ENCODE measurements at places on chromosomes 2 and 18.
A peak's percentile ranks its signal among the peaks of the same experiment; 100 is the strongest.

DNA sequence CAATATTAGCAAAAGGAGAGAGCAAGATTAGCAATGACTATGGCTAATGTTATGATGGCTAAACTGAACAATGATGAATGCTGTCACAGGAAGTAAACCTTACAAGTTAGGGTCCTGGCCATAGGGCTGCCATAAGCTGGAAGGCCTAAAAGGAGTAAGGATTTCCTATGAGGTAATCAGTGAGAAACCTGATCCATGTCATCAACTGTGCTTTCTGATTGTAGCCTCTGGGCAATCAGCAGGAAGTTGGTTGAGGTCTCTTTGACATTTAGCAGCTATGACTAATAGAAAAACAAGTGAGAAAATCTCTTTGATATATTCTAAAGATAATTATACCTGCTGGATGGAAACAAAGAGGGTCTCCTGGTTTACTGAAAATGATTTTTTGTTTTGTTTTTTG, 193.0 kb downstream of the RAB3GAP1 start:
- no peak for DNase-seq

GRCh38 chr2:23019476-23019875, 365.5 kb upstream of the KLHL29 start:
- no peak for DNase-seq

GRCh38 chr2:120255071-120255470, 2.4 kb downstream of the RALB start:
- no peak for DNase-seq

- DNase-seq: no peak
These were observed 20.1 kb upstream of the ALPI start for GRCh38 chr2:232435805-232436204.

DNA sequence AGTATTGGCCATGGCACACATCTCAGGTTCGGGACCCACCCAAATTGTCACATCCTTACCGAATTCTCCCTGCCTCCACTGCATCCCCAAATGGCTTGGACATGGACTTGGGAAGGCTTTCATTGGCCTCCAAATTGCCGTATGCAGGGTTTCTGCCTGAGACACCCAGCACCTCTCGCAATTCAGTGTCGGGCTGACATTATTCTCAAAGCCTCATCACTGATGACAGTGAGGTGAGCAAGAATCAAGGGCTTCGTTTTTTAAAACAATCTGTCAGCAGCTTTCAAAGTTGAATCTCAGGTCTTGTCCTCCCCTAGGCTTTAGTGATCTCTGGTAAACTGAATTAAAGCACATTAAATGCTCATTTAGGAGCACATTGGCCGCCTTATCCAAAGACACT, 29.5 kb upstream of the TGFA start:
- DNase-seq: no peak

- no peak for DNase-seq
These were observed 101.7 kb upstream of the MSH2 start for GRCh38 chr2:47301277-47301618.

DNA sequence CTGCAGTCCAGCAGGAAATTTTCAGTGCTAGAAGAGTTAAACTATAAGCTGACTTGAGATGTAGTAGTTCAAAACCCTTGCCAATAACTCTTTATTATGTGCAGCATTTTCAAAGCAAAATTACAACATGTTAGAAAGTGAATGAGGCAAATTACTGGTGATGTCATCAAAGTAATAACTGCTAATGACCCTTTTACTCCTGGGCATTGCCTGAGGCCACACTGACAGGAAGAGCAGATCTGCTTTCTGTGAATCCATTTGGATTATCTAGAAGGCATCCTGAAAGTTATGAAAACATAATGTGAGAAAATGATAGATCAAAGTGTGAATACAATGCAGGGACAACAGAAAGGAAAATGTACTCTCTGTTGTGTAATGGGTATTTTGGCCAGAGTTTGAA, 139.6 kb upstream of the TRIB2 start:
- no peak for DNase-seq

GRCh38 chr2:65403529-65403915, 28.9 kb downstream of the SPRED2 start:
- no peak for DNase-seq

- no peak for DNase-seq
These were observed 256.6 kb downstream of the VAPA start for GRCh38 chr18:10170375-10170774.

DNA sequence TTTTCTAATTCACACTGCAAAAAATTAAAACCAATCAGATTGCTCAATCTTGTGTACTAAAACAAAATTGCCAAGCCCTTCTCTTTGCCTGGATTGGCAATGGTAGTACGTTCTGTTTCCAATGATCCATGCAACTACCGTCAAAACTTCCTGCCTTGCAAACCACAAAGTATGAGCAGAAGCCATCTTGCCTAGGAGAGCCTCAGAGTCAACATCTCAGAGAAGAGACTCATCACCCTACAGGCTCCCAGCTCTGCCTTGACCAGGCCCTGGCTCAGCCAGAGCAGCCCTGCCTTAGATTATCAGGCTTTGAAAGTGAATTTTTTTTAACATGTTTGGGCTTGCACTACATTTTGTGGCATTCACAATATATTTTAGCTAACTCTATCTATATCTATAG, 574.1 kb downstream of the SATB2 start:
- no peak for DNase-seq

DNA sequence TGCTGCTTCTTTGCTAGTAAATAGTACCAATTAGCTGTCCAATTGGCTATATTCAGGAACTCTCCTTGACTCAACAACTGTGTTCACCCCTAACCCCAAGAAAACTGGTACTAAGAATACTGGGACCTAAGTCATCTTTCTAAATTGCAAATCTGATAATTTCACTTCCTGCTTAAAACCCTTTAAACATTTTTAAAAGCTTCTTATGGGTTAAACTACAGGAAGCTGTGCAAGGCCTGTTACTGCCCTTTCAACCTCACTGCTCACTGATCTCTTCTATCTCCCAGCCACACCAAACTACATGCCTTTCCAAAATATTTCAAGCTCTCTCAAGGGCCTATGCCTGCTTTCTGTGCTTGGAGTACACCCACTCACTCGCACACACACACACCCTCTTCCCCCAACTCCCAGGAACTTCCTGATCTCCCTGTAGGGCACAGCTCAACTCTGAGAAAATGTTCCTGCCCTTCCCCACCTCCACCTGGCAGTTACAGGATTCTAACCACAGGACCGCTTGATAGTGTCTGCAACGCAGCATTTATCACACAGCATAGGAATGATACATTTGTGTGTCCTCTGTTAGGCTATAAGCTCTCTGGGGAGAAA, 6.7 kb downstream of the LMAN1 start:
- no peak for DNase-seq

DNA sequence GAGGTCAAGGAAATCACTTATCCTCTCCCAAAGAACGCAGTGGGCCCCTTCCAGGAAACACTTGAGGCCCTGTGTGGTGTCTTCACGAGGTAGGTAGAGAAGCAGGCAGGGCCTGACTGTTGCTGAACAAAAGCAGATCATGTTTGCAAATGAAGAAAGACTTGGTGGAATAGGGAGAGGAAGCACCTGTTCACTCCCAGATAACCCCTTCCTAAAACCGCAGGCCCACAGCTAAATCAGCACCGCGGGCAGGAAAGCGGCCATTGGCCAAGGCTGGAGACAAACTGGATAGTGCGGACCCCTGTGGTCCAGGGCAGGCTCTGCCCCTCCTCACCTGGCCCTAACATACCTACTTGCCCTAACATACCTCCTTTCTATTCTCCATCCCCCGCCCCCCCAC, 64.9 kb upstream of the KLHL29 start:
- no peak for DNase-seq

DNA sequence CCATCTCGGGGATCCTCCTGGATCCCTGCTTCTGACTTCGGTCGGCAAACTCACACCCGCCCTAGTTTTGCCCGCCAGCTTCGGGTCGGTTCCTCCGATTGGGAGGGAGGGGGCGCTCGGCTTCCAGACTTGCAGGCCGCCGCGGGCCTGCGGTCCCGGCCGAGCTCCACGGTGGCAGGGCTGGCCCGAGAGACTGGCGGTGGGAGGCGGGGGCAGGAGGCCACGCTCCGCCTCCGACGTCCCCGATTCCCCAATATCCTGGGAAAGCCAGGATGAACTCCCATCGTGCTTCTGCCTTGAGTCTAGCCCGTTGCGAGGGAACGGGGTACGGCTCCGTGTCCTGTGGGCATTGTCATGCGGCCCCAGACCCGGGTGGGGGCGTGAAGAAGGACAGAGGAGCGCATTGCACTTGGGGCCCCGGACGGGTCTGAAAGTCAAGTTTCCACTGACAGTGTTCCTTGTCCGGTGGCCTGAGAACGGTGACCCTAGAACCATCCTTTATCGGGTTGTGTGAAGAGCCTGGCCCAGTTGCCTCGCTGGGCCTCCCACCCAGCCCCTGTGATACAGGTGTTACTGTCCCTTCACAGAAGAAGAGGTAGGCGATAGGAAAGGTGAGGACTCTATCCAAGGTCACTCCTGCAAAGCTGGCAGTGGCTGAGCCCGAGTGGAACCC, 2.4 kb upstream of the INHBB start:
- DNase-seq: peak; percentile 87

- DNase-seq: no peak
These were observed 432.0 kb downstream of the SETBP1 start for GRCh38 chr18:45112682-45113081.

DNA sequence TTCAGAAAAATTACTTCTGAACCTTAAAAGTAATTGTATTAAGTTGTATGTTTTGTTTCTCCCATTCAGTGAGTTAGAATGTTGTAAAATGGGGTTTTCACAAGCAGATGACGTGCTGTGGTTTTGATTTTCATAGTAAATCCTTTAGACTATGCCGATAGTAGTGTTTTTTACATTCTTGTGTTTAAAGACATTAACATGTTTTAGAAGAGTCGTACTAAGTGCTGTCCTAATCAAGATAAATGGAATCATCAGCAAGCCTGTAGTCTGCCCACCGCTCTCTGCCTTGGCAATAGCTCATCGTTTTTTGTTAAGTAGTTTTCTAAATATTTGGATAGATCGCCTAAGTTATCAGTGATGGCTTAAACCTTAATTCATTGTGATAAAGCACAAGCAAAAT, 21.5 kb downstream of the PKP4 start:
- DNase-seq: no peak

- peak; percentile 61 for DNase-seq
These were observed 338.9 kb downstream of the CCDC85A start for GRCh38 chr2:56522605-56523089.

DNA sequence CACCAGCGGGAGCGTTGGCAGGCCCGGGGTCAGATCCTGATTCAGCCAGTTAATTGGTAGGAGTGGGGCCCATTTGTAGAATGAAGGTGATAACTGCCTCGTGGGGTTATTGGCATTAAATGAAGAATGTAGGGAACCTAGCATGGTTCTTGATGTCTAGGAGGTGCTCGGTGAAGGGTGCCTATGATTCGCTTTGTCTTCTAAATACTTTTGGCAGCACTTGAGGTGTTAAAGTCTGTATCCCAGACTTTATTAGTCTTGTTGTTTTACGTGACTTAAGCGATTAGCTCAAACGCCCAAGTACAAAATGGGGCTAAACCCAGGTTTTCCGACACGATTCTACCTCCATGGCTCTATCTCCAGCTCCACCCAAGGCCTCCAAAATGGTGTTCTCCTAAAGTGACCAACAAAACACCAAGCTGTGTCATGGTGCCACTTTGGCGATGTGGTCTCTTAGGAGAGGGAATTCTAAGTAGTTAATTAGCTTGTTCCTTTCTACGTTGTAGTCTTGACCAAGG, 980 bp upstream of the PPP4R1 start:
- DNase-seq: no peak

DNA sequence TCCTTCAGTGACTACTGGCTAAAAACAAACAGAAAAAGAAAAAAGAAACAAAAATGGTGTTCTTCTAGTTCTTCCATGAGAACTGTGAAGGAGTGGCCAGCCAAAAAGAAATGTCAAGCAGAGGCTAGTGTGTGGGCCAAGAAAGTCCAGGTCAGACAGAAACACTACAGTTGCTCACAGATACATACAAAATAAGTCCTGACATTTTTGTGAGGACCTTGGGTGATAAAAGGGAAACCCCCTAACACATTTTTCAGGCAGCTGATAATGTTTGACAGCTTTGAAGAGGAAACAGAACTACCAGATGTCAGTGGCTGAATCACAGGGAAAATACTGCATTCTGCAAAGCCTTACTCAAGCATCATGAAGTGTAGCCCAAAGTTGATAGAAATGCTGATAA, 28.1 kb downstream of the ARHGAP25 start:
- DNase-seq: no peak

- no peak for DNase-seq
These were observed 206.5 kb upstream of the NT5C1B start for GRCh38 chr2:18795906-18796305.

- DNase-seq: no peak
These were observed 82.8 kb downstream of the AFF3 start for GRCh38 chr2:100059638-100060037.

DNA sequence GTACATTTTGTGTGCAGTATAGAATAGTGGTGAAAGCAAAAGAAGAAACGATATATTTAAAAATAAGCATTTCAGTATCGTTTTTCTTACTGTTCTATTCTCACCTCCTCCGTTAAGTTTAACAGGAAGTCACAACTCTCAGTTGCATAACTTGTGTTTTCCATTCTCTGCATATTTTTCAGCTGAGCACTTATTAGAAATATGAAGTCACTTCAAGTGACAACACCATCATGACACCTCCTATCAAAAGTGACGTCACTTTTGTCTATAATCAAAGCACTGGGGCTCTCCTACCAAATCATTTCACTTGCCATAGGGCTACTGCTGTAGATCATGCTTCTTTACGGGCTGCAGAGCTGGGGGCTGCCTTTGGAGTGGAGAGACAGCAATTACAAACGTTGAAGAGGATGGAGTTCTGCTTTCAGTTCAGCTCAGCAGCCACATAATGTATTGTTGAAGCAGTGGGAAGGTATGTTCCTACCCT, 36.3 kb downstream of the STAT4 start:
- no peak for DNase-seq

GRCh38 chr2:222305516-222306392, 7.0 kb upstream of the PAX3 start:
- peak; percentile 35 for DNase-seq

GRCh38 chr2:113039719-113040118, 12.9 kb downstream of the IL36B start:
- no peak for DNase-seq

All from right hindlimb (tissue), 1 donor.